ENCODE measurements at places on chromosomes 4 and X.

DNA sequence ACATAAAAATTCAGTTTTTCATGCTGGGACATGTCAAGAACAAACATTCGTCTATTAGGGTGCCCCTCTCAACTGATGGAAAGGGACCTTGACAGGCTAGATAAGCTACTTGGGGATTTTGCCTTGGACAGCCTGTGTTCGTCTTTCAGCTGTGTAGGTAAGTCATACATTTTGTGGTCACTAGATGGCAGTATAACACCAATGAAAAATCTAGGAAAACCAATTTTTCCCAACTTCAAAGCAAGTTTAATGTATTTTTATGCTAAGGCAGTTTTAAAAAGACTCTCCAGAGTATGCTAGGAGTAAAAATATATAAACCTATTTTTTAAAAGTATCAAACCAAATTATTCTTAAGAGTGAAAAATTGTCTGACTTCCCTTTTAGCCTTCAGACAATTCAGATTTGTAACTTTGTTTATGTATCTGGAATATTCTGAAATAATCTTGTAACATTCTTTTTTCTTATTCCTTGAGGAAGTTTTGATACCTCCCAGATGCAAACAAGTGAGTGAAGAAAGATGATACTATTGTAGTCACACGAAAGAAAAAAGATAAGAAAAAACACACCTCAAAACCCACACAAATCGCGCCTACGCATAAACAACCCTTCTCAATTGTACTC lies 158.3 kb downstream of the CPE start:
- peak; percentile 9 for DNase-seq

DNA sequence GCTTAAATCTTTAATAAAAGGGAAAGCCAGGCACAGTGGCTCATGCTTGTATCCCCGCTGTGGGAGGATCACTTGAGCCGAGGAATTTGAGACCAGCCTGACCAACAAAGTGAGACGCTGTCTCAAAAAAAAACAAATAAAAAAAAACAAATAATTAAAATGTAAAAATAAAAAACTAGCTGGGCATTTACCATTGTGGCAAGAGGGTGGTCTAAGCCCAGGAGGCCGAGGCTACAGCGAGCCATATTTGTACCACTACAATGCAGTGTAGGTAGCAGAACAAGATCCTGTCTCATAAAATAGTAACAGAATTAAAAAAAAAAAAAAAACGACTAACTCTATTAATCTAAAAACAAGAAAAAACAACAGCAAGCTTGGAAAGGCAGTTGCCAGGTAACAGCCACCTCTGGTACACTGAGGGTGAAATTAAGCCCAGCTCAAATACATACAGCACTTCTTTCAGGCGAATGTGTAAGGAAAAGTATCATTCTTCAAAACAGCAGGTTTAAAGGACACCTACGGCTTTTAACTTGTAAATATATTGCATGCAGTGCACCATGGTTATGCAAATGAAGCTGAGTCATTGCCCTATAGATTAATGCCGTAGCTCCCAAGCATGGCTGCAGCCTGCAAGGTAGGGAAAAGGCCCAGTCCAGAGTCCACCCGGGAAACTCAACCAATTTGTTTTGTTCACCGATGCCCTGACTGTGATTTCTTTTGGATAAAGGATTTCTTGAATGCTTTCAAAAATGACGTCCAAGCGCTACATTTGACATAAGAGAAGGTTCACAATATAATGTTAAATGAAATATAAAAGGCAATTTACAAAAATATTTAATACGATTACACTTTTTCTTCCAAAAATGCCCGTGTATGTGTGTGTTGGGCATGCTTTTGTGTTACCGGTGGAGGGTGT lies 14.5 kb upstream of the TXLNG start:
- peak; percentile 75 for DNase-seq

DNA sequence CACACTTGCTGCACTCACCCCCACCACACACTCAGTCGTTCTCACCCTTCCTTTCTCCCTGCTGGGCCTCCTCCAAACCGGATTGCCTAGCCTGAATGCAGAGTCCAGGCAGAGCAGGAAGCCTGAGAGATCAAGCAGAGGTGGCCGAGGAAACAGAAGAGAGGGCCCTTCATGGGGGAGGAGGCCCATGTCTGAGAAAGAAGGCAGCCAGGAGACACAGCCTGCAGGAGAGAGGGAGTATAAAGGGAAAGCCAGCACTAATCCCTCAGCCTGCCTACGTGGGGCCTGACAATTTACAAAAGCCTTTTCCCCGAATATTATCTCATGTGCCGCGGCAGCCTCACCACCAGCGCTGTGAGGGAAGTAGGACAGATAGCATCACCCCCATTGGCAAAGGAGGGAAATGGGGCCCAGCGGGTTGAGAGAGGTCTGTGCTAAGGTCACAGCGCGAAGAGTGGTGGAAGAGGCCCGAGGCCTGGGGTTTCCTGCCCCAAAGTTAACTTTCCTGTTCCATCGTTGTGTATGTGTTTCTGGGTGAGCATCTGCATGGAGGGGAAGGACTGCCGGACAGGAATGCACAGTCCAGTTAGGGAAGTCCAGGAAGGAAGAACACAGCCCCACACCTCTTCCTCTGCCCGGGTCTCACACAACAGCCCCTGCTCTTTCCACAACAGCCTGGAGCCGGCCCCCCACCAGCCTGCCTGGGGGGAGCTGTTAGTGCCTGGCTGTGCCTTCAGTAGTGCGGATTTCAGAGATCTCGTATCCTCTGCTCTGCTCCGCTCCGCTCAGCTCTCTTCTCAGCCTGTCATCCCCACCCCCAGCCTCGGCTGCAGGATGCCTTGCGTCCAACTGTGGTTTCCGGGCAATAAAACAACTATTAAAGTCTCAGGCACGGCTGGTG lies 50.9 kb upstream of the BCOR start:
- peak; percentile 74 for DNase-seq

- no peak for DNase-seq
Observed at GRCh38 chr4:143883529-143883928, 21.8 kb downstream of the GYPE start.

- DNase-seq: no peak
Observed at GRCh38 chr4:138673053-138673452, 342.5 kb upstream of the NOCT start.

DNA sequence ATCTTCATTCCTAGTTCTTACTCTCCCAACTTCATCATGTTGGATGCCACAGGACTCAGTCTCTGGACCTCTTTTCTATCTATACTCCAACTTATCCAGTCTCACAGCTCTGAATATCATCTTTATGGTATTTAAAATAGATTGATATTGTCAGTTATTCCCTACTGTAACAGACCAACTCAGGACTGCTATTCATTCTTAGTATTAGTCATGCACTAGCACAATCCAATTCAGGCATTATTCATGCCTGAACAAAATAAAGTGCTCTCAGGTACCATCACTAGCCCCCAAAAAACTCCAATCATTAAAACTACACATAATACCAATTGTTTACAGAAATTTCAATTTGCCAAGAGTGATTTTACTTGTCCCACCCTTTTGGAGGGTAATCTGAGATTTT lies 37.7 kb downstream of the FRYL start:
- no peak for DNase-seq

GRCh38 chr4:159103384-159103990 lies 608 bp downstream of the RAPGEF2 start:
- peak; percentile 79 for DNase-seq

DNA sequence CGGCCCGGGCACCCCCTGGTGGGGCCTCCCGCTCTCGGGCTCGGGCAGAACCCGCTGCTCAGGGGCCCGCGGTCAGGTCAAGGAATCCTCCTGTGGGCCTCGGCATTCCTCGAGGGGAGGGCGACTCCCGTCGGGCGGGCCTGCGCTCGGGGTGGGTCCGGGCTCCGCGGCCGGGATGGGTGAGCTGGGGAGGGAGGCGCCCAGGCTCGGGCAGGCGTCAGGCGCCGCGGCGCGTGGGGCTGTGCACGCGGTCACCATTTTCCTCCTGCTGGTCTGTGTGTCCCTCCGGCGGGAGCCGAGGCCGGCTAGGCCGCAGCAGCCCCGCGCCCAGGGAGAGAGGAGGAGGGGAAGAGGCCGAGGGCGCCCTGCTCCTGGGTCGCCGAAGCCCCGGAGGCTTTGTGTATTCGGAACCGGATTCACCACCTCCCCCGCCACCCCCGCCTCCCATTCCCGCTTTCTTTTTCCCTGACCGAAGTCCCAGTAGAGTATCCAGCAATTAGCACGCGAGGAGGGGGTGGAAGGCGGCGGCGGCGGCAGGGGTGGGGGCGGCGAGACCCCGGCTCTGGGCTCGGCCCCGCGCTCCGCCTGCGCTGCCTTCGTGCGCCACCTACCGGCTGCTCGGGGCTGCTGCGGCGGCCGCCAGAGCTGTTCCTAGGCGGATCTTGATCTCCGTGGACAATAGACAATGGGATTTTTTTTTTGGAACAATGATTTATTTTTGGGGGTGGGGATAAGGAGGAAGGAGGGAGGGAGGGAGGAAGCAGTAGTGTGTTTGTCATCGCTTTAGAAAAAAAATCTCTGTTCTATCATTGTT lies 99.0 kb upstream of the MAML3 start:
- peak; percentile 93 for DNase-seq

DNA sequence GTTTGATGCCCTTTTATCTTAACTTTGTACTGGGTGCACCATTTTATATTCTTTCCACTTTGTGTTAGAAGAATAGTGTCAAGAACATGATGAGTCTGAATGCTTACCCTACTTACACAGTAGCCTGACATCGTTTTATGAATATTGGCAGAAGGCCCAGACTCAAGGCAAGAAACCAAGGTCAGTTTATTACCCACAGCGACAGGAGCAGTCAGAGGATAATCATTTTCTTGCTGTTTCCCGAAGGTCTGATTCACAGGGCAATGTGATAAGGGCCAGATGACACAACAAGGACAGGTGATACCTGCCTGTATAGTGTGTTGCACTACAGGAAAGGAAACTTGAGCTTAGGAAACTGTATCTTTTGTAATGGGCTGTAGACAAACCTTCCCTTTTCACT lies 417.4 kb downstream of the SPOCK3 start:
- DNase-seq: no peak

DNA sequence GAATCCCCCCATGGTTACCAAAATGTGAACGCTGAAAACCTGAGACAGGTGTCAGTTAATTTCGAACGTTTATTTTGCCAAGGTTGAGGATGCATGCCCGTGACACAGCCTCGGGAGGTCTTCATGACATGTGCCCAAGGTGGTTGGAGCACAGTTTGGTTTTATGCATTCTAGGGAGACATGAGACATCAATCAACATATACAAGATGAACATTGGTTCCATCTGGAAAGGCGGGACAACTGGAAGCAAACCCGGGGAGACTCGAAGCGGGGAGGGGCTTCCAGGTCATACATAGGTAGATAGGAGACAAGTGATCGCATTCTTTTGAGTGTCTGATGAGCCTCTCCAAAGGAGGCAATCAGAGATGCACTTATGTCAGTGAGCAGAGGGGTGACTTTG lies 11.0 kb upstream of the SH3BP2 start:
- DNase-seq: no peak

DNA sequence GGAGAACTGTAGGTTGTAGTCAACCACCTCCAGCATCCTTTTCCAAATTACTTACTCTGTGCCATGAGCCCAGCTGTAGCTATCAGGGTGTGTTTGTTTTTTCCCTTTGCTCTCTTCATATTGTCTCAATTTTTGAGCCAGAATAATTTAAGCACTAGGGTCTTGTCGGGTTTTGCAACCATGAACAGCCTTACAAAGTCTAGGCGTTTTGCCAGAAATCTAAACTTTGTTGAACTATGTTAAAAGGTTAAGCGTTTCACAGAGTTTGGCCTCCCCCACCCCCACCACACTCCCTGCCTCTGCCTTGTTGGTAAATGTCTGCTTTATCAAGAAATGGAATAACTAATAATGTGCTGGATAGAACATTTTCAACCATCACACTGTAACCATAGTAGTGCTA lies 190.6 kb upstream of the TTC29 start:
- no peak for DNase-seq

DNA sequence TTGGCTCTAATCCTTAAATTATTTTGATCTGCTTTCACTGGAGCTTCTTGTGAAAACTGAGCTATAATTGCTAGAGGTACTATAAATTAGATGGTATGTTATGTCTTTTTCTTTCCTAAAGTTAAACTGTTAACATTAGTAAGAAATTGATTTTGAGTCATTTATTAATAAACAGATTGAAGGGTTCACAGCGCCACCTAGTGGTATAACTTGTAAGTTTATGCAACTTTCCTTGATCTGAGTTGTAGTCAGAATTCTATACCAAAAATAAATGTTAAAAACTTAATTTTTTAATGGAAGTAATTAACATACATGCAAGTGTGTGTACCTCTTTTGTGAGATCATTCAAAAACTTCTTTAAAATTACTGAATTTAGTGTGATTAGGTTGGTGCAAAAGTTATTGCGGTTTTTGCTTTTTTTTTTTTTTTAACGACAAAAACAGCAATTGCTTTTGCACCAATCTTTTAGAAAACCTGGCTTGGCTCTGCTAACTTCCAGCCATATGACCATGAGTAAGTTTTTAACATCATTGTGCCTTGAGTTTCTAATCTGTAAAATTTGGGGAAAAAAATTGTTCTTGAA lies 151.5 kb downstream of the CENPC start:
- no peak for DNase-seq

- no peak for DNase-seq
Observed at GRCh38 chrX:109922190-109922589, 80.7 kb upstream of the TMEM164 start.

DNA sequence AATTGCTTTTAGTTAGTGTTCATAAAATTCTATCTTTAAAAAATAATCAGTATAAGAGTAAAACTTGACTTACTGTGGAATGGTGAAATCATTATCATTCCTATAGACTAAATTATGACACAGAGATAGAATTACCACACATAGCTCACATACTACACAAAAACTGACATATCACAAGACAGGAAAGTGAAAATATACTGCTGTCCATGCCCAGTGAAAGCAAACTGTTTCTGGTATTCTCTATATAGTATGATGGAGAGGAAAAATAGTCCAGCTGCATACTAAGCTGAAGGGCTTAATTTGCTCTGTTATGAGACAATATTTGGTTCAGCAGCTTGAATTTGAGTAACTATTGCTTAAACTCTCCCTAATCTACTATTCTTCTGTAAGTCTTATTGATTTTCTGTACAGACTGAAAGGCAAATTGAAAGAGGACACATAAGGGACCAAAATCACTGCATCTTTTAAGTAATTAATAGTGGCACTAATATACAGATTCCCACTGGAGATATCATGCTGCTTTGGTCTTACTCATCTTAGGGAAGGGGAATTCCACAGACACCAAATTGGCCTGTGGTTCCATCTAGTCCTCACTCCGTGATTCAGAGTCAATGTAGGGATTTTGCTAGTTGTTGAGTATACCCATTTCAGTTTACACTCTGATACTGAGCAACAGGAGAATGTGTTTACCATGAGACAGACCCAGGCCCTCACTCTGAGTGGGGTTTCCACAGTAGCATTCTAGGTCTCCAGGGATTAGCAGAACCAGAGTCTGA lies 47.4 kb upstream of the AGA start:
- no peak for DNase-seq

DNA sequence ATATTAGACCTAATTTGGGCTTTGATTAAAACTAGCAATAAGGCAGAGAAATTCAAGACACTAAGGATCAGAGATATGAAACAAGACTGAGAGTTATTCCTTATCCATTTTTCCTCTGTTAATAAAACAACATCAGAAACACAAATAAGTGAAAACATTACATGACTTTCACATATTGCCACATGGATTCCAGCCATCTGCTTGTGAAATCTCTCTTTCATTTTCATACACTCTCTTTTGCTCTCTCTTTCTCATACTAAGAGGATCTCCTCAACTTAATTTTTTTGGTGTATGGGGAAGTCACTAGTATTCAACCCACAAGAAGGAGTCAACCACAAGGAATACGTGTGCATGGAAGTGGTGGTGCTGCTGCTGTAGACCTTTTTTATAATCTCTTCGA lies 183.0 kb downstream of the LDB2 start:
- no peak for DNase-seq

GRCh38 chrX:53253293-53254020 lies 27.9 kb downstream of the IQSEC2 start:
- DNase-seq: no peak

All from H7 (cell line).